ENCODE measurements at places on chromosomes 1 and 21.

DNA sequence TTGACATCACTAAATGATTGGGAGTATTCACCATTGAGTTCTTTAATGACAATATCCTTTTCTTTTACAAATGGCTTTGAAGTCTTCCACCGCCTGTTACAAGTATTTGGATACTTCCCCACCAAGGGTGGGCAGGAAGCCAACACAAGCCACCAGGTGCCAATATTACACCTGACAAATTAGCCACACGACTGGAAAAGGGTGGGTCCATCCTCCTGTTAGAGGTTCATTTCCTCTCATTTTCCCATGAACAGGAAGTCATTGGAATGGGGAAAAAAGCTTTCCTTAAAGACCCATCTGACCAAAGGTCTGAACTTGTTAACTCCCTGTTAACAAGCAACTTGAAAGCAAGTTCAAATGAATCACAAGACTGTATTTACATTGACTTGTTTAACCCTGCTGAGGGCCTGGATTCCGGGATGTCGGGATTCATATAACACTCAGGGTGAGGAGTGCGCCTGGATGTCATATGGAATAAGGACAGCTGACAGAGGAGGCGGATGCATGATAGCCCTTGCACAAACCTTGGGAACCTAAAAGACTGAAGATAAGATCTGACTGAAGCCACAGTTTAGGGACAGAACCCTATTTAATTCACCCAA is 40.5 kb upstream of the PROX1 start:
- no peak for DNase-seq

DNA sequence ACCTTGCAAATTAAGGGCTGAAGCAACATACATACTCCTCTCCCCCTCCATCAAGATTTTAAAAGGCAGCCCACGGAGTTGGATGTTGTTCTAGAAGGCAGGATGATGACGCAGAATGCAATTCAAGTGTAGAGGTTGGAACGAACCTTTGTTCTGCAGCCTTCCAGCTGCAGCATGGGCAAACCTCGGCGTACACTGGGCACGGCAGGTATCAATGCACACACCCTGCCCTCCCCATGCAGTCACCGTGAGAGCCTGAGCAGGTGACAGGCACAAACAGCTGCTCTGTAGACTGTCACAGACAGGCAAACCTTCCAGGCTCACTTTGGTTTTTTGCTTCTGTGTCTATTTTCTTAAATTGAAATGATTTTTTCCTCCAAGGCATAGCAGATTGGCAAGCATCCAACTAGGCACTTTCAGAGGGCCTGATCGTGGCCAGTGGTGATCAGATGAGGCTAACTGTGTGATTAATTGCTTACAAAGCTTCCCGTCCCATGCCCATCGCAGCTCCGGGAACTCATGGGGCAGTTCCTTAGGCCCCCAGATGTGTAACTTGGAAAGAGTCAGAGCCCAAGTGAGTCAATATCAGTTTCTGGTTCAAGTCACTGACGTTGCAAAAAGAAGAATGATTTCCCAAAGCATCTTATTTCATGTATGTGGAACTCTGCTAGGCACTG is 82.3 kb downstream of the ITPKB start:
- no peak for DNase-seq

DNA sequence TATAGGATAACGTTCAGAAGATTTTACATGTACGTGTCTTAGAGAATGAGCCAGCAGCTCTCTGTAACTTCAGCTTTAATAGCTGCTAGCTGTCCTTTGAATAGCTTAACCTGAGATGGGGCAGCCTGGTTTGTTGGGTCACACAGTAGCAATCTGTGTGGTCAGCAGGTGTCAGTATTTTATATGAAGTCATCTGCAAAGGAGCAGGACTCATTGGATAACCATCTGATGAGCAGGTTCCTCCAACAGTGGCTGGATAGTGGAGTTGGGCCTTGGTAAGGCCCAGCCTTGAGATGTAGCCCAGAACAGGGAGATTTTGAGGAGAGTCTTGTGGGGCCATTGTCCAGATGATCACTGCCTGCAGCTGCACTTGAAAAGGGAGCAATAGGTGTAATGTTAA is 6.4 kb downstream of the GSTM5 start:
- DNase-seq, result no peak

DNA sequence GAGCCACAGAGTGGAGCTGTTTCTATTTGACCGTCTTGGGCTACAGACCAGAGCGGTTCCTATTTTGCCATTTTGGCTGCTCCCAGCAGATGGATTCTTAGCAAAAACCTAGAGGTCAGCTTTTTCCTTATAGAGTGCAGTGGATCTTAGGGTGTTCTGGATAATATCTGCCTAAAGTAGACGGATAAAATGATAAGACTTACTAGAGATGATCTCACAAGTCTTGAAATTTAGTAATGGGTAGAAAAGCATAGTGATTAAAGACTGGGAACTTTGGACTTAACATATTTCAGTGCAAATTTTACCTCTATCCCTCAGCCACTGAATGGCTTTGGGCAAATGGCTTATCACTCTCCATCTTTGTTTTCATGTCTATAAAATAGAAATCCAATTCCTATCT is 439.8 kb downstream of the ADGRL2 start:
- no peak for DNase-seq

GRCh38 chr1:224459966-224460365 is 25.4 kb upstream of the WDR26 start:
- no peak for DNase-seq

DNA sequence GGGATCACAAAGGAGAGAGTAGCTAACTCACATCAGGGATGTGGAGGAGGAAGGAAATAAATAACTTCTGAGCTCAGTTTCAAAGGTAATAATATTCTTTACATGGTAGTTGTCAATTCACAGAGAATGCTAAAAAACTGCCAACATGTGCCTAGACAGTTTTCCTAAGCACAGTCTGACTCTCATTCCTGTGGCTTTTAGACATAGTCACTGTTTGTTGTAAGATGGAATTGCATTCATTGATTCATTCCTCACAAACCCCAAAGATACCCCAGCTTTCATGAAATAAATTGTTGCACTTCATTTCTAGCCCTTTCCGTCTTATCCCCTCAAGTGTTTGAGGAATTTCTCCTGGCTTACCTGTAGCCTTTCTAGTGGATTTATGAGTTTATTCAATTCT is 263.9 kb downstream of the NTNG1 start:
- no peak for DNase-seq

GRCh38 chr1:91791691-91792488 is 94.1 kb downstream of the TGFBR3 start:
- DNase-seq, result no peak

Data from activated CD8-positive, alpha-beta memory T cell treated with anti-CD3 and anti-CD28 coated beads for 1 hour (primary cell).